Stimulated activated CD4-positive, alpha-beta T cell treated with anti-CD3 and anti-CD28 coated beads, Interleukin-15, amount 100 ng/mL, for 1 hour (primary cell): ENCODE measurements at places on chromosomes 4 and X.

DNA sequence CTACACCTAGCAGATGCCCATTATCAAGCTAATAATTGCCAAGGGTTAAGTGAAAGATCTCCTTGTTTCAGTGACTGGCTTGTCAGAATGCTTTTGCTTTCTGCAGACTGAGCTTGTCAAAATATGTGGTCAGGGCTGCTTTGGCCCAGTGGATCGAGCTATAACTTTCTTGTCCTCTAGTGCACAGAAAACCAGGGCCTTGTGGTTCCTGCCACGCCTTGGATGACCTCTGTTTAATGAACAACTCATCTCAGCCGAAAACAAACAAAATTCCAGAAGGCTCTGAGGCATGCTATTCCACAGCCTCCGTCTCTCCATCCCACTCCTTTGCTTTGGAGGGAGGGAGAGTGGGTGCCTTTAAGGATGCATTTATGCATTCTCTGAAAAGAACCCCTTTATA, 11.3 kb downstream of the EVC start:
- no peak for DNase-seq

GRCh38 chrX:149715468-149715867, 3.6 kb downstream of the MAGEA11 start:
- DNase-seq, result no peak

DNA sequence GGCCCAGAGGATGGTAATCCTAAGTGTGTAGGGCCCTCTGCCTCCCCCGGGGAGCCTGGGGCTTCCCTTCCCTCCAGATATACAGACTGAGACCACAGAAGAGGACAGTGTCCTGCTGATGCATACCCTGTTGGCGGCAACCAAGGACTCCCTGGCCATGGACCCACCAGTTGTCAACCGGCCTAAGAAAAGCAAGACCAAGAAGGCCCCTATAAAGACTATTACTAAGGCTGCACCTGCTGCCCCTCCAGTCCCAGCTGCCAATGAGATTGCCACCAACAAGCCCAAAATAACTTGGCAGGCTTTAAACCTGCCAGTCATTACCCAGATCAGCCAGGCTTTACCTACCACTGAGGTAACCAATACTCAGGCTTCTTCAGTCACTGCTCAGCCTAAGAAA, 1.9 kb downstream of the TRO start:
- no peak for DNase-seq

- DNase-seq, result no peak
Measured at GRCh38 chrX:460116-460515, 73.4 kb upstream of the PPP2R3B start.

GRCh38 chrX:118614150-118614549, 113.3 kb upstream of the IL13RA1 start:
- no peak for DNase-seq

- no peak for DNase-seq
Measured at GRCh38 chr4:41832961-41833360, 84.4 kb upstream of the PHOX2B start.

DNA sequence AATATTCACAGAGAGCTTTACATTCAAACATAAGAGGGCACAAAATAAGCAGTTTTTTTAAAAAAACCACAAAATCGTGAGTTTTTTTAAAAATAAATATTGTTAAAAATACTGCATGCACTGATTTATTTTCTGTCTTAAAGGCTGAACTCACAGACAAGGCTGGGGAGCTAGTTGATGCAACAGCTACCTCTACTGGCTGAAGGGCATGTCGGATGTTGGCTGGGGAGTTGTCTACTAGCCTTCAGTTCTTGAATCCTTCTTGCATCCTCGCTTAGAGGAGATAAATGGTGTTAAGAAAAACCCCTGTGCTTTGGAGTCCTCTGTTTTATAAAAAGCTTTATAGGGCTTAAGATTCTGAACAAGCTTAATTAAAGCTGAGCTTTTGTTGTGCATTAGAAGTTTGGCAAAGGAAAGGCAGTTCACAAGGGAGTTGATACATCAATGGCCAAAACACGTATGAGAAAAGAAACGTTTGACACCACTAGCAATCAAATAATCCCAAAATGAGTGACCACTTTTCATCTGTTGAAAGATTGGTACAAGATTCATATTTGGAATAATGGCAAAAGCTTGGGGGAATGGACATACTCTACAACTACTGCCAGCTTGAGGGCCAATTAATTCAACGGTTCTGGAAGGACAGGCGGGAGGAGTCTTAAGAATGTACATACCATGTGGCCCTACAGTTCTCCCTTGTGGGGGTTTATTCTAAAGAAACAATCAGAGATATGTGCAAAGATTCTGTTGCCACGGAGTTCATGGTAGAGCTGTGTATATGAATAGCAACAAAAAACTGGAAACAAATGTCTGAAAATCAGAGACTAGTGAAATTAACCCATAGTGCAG, 94.7 kb downstream of the SEL1L3 start:
- DNase-seq, result no peak

DNA sequence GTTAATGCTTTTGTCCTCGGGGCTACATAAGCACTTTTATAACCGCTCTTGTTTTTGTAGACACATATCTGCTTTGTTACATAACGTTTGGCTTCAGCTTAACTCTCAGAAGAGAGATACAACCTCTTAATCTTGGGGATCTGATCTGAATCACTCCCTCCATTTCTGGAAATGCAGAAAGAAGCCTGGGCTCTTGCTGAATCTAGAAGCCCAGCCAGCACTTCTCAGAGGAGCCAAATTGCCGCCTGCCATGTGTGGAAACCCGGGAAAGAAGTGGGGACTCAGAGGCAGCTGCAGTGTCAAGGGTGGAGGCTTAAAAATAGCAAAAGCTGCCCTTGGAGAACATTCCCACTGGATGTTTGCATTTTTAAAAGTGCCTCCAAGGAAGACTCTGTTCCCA, 69.3 kb upstream of the LDB2 start:
- DNase-seq, result no peak

DNA sequence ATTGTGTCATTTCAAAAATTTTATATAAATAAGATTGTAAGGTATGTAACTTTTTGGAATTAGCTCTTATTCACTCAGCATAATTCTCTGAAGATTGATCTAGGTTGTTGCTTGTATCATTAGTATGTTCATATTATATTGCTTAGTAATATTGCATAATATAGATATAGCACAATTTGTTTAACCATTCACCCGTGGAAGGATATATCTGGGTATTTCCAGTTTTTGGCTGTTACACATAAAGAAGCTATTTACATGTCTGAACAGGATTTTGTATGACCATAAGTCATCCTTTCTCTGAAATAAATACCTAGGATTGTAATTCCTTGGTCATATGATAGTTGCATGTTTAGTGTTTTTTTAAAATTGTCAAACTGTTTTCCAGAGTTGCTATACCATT, 82.5 kb downstream of the CPEB2 start:
- DNase-seq, result no peak

GRCh38 chr4:174408841-174409552, 113.3 kb downstream of the HPGD start:
- no peak for DNase-seq

- DNase-seq, result no peak
Measured at GRCh38 chr4:17726911-17727310, 54.5 kb downstream of the FAM184B start.

GRCh38 chrX:11758400-11759171, 549 bp downstream of the MSL3 start:
- peak; percentile 79 for DNase-seq

DNA sequence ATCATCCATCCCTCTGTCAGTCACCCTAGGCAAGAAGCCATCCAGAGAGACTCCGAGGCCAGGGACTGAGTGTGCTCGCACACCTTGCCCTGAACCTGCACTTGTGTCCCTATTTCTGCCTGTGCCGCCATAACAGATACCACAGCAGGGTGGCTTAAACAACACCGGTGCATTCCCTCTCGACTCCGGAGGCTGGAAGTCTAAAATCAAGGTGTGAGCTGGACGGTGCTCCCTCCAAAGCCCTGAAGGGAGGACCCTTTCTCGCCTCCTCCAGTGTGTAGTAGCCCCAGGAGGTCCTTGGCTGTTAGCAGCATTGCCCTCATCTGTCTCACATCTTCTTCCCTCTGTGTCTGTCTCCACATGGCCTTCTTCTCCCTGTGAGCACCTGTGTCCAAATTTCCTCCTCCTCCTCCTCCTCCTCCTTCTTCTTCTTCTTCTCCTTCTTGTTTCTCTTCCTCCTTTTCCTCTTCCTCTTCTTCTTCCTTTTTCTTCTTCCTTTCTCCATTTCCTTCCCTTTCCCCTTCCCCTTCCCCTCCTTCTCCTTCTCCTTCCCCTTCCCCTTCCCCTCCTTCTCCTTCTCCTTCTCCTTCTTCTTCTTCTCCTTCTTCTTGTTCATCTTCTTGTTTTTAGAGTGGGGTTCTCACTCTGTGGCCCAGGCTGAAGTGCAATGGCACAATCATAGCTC, 98.1 kb upstream of the ENPP6 start:
- DNase-seq, result no peak

GRCh38 chr4:164937576-164938270, 39.7 kb downstream of the TRIM61 start:
- no peak for DNase-seq

- DNase-seq, result no peak
Measured at GRCh38 chr4:95426455-95426854, 122.3 kb downstream of the UNC5C start.

DNA sequence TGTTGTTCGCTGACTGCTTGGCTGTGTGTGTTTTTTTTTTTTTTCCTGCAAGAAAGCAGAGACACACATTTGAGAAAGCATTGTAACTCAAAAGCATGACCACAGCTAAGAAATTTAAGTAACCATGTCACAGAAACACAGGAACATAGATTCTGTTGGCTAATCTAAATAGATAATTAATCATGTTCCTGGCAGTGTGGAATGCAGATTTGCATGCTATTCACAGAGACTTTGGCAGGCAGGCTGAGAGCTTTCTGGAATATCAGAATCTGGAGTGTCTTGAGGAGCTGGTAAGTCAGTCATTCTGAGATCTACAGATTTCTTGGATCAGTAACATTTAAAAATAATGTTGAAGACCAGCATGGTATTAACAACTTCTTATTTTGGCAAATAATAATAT, 33.2 kb upstream of the SMS start:
- DNase-seq, result no peak

GRCh38 chr4:180669680-180670079, 1573.5 kb upstream of the TENM3 start:
- DNase-seq, result no peak
